Stimulated activated CD4-positive, alpha-beta T cell treated with anti-CD3 and anti-CD28 coated beads, TNF-alpha, amount 100 ng/mL, for 24 hours (primary cell): ENCODE measurements at places on chromosomes 6 and 20.

- DNase-seq, result no peak
Measured at GRCh38 chr6:52183131-52183713, 3.0 kb upstream of the IL17A start.

DNA sequence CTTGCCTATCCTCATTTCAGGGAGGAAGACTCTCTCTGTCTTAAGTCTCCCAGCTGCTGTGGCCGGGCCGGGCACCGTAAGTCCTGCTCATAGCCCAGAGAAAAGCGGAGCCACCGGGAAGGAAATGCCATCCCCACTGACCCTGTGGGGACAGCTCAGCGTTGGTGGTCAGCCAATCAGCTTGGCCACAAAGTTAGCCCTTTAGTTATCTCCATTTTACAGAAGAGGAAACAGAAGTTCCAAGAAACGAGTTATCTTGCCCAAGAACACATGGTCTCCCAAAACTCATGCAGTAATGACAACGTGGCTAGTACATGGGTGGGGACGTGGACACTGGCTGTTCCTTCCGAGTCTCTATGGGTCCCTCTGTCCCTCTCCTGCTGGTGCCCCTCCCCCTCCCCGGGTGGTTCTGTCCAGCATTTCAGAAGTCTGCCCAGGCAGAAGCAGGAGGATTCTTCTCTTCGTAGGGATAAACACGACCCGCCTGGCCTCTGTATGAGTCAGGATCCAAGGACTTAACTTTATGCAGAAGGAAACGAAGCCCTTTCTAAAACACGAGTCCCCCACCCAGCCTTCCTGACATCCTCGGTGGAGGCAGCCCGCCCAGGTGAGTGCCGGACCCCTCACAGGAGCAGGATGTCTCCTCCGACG, 273.8 kb downstream of the CDH4 start:
- no peak for DNase-seq

DNA sequence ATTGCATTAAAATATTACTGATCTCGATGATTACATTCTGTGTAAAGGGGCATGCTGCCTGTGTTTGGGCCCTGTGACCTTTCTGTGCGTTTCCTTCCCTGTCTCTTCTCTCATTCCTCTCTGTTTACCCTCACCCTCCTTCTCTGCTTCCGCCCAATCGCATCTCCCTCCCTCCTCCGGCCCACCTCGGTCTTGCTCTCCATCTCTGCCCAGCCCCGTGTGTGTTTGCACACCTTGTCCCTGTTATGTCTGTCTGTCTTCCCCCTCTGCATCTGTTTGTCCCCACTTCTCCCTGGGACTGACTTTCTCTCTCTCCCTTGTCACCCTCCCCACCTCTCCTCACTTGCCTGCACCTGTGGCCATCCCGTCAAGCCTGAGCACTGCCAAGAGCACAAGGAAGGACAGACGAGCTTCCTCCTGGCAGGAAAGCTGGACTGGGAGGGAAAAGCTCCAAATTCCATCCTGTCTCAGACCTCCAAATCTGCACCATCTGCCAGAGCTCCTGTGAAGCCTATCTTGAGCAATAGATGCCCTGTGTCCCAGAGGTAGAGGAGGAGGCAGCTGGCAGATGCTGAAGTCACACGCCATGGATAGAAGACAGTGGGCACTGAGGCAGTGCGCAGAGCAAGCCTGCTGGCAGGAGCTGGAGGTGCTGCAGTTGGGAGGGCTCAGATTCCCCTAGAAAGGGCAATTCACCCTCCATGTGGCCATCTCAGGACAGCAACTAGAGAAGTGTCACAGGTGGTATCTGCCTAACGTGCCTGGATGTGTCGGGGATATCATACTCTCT, 172.3 kb downstream of the PTPRT start:
- no peak for DNase-seq

DNA sequence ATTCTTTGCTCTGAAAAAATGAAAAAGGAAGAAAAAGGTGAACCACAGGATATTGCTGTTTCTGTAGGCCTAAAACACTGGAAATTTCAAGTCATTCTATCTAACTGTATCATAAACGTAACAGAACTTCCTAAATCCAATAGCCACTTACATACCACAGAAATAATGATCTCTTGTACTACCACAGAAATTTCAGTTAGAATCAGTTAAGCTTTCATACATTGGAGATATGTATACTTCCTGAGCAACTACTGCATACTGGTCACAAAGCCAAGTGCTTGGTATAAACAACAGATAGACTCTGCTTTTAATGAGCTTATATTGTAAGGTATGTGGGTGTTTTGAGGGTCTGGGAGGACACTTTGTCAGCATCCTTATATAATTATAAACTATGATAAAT, 38.6 kb downstream of the VTA1 start:
- no peak for DNase-seq

DNA sequence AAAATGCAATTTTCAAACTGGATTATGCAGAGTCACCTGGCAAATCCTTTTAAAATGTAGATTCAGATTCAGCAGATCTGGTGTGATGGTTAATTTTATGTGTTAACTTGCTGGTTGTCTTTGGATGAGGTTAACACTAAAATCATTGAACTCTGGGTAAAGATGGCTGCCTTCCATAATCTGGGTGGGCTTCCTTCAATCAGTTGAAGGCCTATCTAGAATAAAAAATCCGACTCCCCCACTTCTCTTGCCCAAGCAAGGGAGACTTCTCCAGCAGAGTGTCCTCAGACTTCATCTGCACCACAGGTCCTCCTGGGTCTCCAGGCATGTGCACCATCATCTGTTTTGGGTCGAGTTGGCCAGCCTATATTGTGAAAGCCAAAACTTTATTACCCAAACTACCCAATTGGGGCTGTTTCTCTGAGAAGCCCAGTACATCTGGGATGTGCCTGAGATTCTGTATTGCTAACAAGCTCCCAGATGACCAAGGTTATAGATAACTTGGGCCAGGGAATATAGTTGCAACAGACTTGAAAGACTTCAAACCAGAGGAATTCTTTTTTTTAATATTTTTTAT, 1.6 kb upstream of the SLC17A5 start:
- no peak for DNase-seq

DNA sequence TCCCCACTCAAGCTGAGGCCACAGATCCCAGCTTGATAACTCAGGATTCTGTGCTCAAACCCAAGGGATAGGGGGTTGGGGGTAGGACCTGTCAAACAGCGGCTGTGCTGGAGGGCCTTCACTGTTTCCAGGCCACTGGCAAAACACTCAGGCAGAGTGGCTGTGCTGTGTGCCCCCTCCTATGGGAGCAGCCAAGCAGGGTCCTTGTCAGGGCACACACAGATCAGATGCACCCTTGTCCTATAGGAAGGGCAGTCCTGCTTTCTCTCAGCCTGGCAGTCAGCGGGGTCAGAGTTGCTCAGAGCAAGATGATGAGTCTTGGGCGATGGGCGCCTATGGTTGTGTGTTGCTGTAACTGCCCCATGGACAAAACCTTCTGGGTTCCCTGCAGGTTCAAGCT, 554.8 kb downstream of the TBC1D32 start:
- no peak for DNase-seq

DNA sequence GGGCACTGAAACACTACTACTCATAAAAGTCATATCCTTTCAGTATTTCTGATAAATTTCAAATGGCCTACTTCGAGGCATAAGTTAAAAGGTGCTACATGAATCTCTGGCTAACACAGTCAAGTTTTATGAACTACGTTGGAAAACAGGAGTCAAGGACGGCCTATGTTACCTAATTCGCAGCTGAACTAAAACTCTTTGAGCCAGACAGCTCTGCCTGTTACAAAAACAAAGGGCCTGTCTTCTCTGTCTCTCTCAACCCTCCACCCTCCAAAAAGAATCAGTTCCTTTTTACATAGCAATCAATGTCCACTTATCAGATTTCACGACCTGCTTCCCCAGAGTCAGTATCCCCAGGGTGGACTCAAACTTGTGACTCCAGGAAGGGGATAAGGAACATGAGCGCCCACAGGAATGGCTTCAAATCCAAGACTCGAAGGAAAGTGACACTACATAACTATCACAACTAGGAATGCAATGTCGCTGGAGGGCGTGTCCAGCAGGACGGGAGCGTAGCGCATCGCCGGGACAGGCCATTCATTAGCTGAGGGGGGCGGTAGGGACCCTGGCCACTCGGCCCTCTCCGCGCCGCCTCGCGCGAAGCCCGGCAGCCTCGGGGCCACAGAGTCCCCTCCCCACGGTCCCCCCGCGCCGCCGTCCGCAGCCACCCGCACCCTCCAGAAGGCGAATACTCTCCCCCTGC, 591 bp downstream of the IBTK start:
- DNase-seq, result no peak

GRCh38 chr6:135030532-135031178, 24.0 kb downstream of the HBS1L start:
- no peak for DNase-seq

- no peak for DNase-seq
Measured at GRCh38 chr6:153801917-153802316, 237.1 kb upstream of the OPRM1 start.

GRCh38 chr20:54431156-54431944, 44.0 kb upstream of the DOK5 start:
- no peak for DNase-seq

DNA sequence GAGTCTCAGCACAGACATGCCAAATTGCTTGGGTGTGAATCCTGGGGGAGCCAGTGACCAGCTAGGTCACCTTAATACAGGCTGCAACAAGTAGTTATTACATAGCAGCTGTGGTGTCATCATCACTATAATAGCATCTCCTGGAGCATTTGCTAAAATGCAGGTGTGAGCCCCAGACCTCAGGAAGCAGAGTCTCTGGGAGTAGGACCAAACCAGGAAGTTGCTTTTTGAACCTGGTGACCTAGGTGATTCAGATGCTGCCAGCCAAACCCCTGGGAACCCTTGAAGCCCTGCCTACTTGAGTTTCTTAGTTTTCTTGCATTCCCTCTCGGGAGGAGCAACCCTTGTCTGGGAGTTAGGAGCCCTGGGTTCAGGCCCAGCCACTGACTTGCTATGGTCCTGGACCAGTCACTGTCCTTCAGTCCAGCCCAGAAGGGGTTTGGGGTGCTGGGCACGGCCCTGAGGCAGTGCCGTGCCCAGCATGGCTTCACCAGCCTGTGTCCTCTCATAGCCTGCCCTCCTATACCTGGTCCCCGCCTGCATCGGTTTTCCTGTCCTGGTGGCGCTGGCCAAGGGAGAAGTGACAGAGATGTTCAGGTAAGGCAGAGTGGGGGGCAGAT, 39.3 kb upstream of the ID1 start:
- DNase-seq, result no peak

DNA sequence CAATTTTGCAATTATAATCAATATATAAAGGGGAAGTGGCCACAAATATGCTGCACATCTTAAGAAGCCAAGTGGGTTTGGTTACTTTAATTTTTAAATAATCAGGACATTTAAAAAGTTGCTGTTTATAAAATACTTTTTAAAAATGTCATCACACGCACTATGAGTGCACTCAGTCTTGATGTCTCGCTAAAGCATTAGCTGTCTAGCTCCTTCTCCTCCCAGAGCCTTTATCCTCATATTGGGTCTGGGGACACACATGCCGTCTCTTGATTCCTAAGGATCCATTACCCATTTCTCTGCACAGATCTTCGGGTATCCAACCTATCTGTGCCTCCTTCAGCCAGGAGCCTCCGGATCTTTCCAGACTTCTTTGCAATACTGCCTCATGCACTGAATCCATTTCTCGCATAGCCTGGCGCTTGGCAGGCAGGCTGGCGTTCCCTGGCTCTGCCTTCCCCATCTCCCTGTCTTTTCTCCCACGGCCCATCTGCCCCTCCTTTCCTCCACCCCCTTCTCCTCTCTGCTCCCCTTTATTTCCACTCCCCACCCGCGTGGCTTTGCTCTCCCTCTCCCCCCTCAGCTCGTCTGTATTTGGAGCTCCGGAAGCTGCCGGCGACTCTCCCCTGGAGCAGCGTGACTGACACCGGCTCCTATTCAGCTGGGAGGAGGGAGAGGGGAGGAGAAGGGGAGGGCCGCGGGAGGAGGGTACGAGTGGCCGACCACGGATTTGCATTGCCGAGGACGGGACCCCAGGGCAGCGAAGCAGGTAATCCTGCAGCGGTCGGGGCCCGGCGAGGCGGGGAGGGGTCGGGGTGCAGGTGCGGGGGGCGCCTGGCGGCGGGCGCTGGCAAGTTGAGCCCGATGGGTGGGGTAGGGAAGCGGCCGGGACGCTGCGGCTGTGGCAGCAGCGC, at the start of gene CAP2:
TSS of gene CAP2 (plus strand) at position 618 of the 914 bp plus-strand sequence. CDS start 27,961 bp downstream, outside the sequence.
- no peak for DNase-seq

- DNase-seq, result no peak
Measured at GRCh38 chr6:105484238-105485161, 81.6 kb upstream of the PREP start.

DNA sequence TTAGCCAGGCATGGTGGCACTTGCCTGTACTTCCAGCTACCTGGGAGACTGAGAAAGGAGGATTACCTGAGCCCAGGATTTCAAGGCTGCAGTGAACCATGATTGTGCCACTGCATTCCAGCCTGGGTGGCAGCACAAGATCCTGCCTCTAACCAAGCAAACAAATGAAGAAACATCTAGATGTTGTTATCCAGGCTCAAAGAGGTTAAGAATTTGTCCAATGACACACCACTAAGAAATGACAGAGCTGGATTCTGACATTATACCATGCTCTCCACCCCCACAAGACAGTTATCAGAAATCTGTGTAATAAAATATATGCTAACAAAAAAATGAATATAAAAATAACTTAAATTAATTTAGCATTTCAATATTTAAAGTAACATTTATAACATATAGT, 925.5 kb upstream of the SLC35B3 start:
- DNase-seq, result no peak

GRCh38 chr6:17355404-17355774, 38.0 kb upstream of the CAP2 start:
- DNase-seq, result no peak

GRCh38 chr6:27861276-27861840, 50.8 kb downstream of the OR2B2 start:
- DNase-seq, result no peak

GRCh38 chr6:139547122-139547776, 172.8 kb upstream of the CITED2 start:
- DNase-seq, result no peak

- no peak for DNase-seq
Measured at GRCh38 chr6:168641446-168641845, 200.5 kb downstream of the SMOC2 start.

DNA sequence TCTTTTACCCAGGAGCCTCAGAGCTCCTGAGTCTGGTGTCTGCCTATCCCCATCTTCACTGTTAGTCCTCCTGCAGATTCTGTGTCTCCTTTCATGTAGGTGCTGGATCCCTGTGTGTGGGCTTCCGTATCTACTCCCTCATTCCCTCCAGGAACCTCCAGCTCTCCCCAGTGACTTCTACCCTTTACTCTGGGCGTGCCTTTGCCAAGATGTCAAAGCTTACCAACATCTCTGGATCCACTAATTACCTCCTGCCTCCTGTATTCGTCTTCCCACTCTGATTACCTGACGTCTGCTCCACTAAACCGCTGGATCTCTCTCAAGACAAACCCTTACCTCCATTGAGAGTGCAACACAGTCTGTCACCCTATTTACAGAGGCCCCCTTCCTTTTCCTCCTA, 2.2 kb upstream of the C6orf136 start:
- no peak for DNase-seq

GRCh38 chr20:53652859-53653517, 59.3 kb upstream of the ZNF217 start:
- DNase-seq, result no peak

- DNase-seq, result no peak
Measured at GRCh38 chr20:22905658-22906057, 129.5 kb upstream of the SSTR4 start.
